ENCODE measurements at places on chromosomes 16 and 17. TPM values are rescaled to one million over a fixed set of nuclear protein-coding genes. Genes with fewer than 3 reads are reported as not detected.
A peak's percentile ranks its signal among the peaks of the same experiment; 100 is the strongest.

Gene MYH1
- total RNA-seq = 0.11 TPM

Gene ASB16
- total RNA-seq = not detected

DNA sequence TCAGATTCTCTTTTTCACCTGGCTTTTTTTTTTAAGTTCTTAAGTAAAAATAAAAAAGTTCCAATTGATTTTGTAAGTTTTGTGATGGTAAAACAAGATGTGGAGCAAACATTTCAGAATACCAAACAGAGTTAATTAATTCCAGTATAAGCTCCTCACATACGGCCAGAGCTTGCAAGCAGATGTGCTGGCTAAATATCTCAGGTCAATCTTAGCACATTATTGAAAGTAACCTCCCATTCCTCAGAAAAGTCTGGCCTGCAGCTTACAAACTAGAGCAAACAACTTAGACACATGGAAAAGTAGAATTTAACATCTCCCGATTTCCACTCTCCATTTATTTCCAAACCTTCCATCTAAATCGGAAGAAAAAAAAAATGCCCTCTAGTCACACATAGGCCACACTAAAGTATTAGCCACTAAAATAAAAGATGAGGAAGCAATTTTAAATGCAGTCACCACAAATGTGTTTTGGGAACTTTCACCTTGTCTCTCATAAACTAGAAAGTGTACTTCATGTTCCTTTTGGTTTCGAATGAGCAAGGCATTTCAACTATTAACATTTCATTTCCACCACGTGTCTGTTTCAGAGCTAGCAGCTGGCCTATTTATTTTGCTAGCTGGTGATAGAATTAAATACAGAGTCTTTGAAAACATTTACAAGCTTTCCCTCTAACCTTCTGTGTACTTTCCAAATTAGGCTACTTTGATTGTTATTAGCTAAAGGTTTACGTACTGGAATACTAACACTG, 143.3 kb downstream of the STX8 start:
- H3K4me3 ChIP-seq = peak overlapping the region; percentile 16
- H3K36me3 ChIP-seq = no peaks in the 10 kb centered on the region
- H3K27ac ChIP-seq = peak overlapping the region; percentile 50
- peak; percentile 36 for DNase-seq

DNA sequence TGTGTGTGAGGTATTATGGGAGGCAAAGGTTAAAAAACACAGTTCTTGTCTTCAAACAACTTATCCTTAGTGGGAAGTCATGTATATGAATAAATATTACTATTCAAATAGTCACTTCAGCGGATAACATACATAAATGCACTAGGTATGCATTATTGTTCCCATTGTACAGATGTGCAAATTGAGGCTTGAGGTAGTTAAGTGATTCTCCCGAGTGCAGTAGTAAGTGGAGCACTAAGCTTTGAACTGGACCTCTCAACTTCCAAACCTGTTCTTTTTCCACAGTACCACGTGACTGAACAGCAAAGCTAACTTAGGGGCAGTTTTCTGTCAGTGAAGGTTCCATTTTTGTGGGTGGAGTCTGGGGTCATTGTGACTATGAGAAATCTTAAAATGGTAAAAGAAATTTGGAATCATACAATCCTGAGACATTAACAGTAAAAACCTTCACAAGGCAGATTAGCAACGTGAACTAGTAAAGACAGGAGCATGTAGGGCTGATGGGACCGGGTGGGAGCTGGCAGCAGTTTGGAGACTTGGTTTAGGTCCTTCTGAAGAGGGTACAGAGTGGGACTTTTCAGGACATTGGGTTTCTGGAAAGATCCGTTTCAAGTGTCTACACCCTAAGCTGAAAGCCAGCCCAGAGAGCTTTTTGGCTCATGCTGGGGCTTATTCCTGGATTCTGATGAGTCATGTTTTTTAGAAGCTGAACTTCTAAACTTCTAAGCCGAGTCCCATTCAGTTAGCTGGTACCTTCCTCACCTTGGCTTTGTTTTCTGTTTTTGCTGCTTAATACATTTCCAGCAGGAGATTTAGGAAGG, 204.9 kb downstream of the PRKCA start:
- peaks cover 37% of the 10 kb centered on the region for H3K4me1 ChIP-seq
- no peaks in the 10 kb centered on the region for H3K36me3 ChIP-seq
- no peaks in the 10 kb centered on the region for H3K27me3 ChIP-seq
- DNase-seq = peak; percentile 91

- DNase-seq = peak; percentile 40
- no peaks in the 10 kb centered on the region for H3K36me3 ChIP-seq
- no peaks in the 10 kb centered on the region for H3K27me3 ChIP-seq
- peaks cover 56% of the 10 kb centered on the region for H3K4me1 ChIP-seq
These were observed 676 bp downstream of the CPD start for GRCh38 chr17:30379303-30379902.

GRCh38 chr17:48062273-48062672, 14.1 kb downstream of the NFE2L1 start:
- H3K4me1 ChIP-seq = peaks cover 19% of the 10 kb centered on the region
- H3K4me3 ChIP-seq = no peak overlapping the region
- H3K36me3 ChIP-seq = peaks cover 40% of the 10 kb centered on the region
- no peaks in the 10 kb centered on the region for H3K27me3 ChIP-seq
- no peak for DNase-seq

DNA sequence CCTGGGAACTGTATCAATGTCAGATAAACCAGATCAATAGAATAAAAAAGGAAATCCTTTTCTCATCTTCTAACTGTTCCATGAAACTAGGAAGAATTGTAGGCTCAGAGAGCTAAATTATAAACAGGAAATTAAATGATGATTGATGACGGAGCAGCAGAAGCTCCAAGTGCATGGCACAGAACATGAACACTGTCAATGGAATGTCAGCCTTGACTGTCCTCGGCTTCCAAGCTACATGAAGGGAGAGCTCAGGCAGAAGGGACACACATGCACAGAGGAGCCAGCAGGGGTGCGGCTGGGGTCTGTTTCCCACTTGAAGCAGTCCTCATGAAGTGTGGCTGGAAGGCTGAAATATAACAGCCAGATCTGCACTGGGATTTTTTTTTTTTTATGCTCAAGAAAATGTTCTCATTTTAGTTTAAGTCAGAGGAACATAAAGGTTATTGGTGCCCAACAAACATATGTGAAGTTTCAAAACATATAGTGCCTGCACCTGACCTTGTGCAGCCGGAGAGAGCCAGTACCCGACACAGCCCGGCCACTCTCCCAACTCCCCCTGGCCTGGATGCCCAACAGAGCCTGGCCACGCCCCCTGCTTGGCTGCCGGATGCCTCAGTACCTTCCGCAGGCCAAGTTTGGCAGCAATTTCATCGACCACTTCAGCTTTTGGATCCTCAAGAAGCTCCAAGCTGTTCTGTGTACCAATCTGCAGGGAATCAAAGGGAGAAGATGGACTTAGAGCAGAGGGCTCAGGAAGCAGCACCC, 37.0 kb downstream of the NPLOC4 start:
- H3K4me3 ChIP-seq = peak overlapping the region; percentile 1
- H3K36me3 ChIP-seq = peaks cover 48% of the 10 kb centered on the region
- H3K4me1 ChIP-seq = peaks cover 31% of the 10 kb centered on the region
- peak overlapping the region; percentile 38 for H3K27ac ChIP-seq
- DNase-seq = peak; percentile 88

DNA sequence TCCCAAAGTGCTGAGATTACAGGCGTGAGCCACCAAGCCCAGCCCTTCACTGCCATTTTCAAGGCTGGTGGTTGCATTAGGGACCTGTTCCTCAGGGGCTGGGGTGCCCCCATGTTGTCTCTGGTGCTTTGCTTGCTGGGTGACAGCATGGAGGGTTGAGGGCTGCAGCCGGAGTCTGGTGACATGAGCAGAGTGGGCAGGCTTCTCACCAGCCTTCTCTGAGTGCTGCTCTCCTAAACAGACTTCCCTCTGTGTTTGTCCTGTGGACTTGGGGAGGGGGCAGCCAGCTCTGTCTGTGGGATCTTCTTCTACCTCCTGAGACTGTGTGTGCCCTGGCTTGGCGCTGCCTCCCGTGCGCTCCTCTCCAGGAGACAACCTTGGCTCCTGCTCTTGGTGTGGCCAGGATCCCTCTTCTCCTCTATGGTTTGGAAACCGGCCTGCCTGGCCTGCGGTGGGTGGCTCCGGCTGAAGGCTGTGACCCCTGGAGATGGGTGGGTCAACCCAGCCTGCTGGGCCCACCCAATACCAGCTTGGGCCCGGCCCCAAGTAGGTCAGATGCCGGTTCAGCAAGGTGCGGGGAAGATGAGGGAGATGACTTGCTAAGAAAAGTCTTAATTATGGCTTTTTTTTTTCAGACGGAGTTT, 72.1 kb downstream of the PDPK1 start:
- H3K4me3 ChIP-seq = no peak overlapping the region
- H3K27me3 ChIP-seq = no peaks in the 10 kb centered on the region
- no peak for DNase-seq
- H3K4me1 ChIP-seq = peaks cover 14% of the 10 kb centered on the region
- H3K36me3 ChIP-seq = 0 out of 2 replicates have a peak, but pooled peaks cover 7% of the 10 kb centered on the region
